GM12864 (cell line): ENCODE measurements at places on chromosomes 5 and 9.
A peak's percentile ranks its signal among the peaks of the same experiment; 100 is the strongest.

- no peak for DNase-seq
Observed at GRCh38 chr9:89473762-89474469, 24.0 kb downstream of the SEMA4D start.

- DNase-seq: no peak
Observed at GRCh38 chr5:11182441-11183080, 421.5 kb upstream of the DAP start.

DNA sequence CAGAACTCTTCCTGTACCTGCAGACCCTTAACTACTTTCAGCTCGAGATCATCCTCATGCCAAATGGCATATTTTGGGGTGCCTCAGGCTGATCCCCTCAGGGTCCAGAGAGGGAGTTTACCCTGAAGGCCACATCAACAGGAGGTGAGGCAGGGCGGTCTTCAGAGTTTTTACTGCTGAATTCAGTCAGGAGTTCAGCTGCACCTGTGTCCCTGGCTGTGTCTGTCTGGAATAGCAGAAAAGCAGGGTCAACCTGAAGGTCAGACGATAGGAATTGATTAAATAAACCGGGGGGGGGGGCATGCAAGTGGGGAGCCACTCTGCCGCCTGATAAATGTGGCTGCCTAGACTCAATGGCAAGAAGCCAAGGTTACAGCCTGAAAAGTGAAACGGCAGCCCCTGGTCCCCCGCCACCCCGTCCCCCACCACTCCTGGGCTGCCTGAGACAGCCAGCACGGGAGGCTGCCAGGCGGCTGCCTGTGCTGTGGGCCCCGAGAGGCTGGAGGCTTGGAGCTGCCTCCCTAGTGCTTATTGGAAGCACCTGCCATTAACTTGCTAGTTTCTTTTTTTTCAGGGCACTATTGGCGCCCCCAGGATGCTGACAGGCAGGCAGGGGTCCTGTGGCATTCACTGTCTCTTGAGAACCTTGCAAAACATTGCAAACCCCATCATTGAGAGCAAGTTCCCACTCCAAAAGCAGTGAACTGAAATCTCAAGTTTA lies 182.7 kb upstream of the PPP1R26 start:
- no peak for DNase-seq

GRCh38 chr5:121019734-121020133 lies 555.6 kb downstream of the PRR16 start:
- DNase-seq: no peak

DNA sequence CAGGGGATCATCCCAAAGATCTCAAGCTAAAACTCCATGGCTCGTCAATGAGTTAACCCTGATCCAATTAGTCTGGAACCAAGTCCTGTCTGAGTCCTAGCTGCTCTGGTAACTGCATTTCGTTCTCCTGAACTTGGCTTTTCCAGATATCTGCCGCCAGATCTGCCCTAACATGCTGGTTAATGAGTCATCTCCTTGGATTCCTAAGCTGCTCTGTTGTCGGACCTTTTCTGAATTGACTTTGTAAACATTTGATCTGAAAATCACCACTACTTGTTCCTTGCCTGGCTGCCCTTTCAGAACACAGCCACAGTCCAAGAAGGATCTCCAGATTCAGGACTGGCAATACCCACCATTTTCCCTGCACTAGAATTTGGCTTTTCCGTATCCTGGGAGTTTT lies 473.0 kb downstream of the ZSWIM6 start:
- DNase-seq: no peak

- DNase-seq: no peak
Observed at GRCh38 chr9:32942755-32943460, 58.5 kb downstream of the APTX start.

DNA sequence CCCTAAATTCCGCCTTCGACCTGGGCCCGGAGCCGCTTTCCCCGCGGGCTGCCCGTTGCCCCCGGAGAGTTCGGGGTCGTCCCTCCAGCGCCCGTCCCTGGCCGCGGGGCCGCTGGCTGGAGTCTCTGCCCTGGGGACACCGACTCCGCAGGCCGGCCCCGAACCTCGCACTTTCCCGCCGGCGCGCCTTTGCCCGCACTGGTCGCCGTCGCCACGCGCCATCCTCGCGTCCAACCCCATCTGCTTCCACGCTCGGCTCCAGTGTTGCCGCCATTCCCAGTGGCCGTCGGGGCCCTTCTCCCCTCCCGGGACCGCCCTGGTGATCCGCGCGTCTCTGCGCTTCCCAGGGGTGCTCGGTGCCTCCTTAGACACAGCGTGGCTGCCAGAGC lies 11.0 kb downstream of the LHX3 start:
- DNase-seq: no peak

DNA sequence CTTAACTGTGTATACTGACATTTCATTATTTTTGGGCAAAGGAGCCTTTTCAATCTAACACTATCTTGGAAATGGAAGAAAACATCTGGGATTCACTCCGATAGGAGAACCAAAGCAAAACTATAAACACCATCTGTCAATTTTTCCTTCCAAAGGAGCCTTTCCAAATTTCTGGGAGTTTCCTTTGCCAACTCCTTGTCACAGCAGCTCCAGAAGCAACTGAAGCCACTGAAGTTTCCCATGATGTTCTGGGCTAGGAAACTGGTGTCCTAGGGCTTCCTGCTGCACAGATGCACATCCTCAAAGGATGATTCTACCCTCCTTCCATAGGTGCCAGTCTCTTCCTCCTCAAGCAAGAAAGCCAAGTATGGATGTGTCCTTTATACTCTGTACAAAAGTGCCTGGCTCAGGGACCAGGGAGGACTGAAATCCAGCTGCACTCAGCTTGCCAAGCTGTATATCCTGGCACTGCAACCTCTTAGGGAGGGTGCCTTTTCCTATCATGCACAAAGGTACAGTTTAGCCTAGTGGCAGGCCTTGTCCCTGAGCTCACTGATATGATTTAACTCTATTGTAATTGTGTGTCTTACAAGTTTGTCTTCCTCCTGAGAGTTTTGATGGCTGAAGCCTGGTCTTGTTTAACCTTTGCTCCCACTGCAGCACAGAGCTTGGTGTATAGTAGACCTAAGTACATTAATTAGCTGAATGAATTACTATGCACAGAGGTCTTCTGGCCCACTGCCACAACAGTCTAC lies 8.4 kb upstream of the UBAP1 start:
- no peak for DNase-seq

- DNase-seq: no peak
Observed at GRCh38 chr9:72315510-72316311, 49.3 kb downstream of the ZFAND5 start.

DNA sequence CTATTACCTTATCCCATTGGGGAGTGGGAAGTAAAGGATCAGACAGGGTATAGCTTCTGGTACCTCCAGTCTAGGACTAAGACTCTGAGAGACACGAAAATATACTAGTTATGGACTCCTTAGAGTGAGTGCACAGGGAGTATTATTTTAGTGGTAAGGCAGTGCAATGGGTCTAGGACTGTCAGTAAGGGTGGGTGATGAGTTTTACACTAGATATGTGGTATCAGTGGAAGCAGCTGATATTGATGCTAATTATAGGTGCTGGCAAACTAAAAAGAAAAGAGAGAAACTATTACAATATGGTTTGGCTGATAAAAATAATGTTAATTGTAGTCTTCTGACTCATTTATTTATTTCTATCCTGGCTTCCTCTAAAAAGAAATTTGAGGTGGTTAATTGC lies 118.6 kb downstream of the UNC13B start:
- DNase-seq: no peak

DNA sequence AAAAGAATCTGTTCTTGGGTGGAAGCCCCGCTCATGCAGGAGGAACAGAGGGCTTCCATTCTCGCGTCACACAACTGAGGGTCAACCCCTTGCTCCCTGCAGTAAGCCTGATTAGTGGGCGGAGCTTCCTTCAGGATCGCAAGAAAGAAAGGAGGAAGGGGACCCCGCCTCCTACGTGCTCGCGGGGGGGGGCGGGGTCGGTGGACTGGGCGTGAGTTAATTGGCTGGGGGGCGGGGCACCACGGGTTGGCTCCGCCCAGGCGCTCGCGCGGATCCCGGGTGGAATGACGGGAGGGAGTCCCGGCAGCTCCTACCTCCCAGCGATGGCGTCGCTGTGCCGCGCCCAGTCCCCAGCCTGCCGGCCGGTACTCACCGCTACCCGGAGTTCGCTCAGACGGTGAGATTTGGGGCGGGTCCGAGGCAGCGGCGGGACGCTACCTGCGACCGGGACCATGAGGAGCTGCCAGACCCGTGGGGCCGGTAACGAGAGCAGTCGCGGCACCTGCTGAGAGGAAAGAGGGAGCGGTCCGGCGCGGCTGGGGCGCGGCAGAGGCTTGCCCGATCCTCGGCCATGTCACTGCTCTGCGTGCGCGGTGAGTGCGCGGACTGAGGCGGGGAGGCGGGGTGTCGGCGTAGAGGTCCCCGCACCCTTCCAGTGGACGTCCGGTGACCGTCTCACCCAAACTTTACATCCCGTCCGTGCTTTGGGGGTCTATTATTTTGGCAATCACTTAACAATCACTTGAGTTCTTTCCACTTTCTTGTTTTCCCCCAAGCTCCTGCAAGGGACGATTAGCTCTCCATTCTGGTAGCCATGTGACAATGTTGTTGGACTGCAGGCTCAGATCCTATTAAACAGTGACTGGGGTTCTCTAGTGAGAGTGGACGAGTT lies at the start of gene UNC13B:
Gene UNC13B, plus strand, starts transcription at position 297 of the 892 bp plus-strand sequence. Its CDS starts 275 bp downstream, at position 572.
- peak; percentile 84 for DNase-seq

- no peak for DNase-seq
Observed at GRCh38 chr5:36505021-36505420, 101.4 kb upstream of the SLC1A3 start.

DNA sequence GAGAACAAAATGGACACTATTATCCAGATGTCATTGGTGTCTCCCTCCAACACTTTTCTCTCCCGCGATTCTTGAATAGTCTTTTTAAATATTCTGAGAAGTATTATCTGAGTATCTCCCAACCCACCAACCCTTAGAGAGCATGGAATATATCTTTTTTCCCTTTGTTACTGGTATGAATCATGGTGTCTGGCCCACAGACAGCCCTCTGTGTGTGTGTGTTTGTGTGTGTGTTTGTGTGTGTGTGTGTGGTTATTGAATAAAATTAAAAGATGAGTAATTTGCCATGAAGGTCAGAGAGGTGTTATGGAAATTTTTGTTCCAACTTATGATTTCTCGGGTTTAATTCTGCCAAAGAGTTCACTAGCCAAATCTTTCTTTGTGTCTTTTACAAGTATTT lies 47.7 kb downstream of the CAMK4 start:
- DNase-seq: no peak

- DNase-seq: no peak
Observed at GRCh38 chr9:137943655-137944054, 66.1 kb downstream of the CACNA1B start.

DNA sequence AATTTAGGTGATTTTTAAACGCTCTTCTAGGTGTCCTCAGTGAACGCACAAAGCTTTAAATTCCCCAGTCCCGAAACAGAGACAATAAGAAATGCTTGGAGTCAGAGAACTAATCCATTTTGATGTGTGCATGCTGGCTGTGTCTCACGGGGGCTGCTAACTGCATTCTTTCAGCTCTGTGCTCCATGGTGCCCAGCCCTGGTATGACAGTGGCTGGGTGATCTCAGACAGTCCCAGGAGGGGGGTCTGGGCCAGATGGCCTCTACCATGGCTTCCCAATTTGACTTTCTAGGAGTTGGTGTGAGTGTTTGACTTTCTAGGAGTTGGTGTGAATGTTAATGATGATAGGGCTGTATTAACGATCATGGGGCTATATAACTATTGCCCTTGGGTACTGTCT lies 12.1 kb downstream of the OLFM1 start:
- no peak for DNase-seq

GRCh38 chr9:122116040-122116439 lies 22.9 kb upstream of the TTLL11 start:
- DNase-seq: no peak

- DNase-seq: no peak
Observed at GRCh38 chr9:88183798-88184495, 45.7 kb upstream of the SPATA31C2 start.

- no peak for DNase-seq
Observed at GRCh38 chr5:3794611-3795010, 199.0 kb downstream of the IRX1 start.

- no peak for DNase-seq
Observed at GRCh38 chr5:143952809-143953208, 140.8 kb downstream of the HMHB1 start.

- DNase-seq: no peak
Observed at GRCh38 chr9:38084556-38084880, 15.5 kb upstream of the SHB start.

- no peak for DNase-seq
Observed at GRCh38 chr9:108663422-108663821, 192.4 kb downstream of the ACTL7B start.

GRCh38 chr5:11104210-11104609 lies 343.2 kb upstream of the DAP start:
- no peak for DNase-seq

GRCh38 chr5:7671381-7671993 lies 179.4 kb downstream of the CFAP90 start:
- DNase-seq: no peak

DNA sequence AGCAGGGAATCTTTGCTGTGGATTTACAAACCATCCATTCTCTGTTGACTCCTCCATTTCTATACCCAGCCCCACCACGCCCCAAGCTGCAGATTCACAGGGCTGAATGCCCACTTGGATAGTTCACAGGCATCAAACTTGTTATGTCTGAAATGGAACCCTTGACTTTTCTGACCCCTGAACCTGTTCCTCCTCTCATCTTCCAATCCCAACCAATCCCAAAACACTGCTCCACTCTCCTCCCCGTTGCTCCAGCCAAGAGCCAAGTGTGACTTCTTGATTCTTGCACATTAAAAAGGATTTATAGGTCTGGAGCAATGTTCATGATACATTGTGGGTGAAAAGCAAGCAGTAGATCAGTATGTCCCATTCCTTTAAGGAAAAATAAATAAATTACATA lies 145.6 kb downstream of the DAB2IP start:
- DNase-seq: no peak

DNA sequence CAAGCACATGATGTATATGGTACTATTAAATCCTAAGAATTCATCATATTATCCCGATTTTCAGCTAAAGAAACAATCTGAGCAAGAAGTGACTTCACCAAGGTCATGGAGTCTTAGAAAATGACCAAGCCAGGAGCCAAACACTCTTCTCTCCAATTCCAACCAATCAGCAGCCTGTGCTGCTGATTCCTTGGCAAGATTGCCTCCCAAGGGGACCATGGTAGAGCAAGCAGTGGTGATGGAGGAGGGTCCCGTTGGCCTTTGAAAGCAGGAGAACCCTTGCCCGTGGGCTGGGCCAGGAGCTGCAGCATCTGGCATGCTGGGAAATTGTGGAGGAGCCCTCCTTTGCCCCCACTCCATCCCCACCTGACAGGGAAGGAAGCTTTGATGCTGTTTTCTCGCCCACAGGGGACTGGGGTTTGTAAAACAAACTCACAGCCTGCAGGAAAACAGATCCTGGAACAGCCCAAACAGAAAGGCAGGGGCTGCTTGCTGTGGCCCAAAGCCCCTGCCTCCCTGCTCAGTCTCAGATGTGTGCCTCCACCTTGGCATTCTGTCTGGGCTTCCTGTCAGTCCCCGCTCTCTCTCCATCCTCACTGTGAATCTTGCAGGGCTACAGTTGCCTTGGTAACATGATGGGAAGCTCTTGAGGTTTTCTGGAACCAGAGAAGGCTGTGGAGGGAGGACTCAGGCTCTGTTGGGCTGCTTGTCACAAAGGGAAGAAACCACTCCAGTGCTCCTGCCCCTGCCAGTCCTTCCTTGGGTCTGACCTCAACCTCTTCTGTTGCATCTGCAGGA lies 70.8 kb upstream of the HSPA9 start:
- no peak for DNase-seq
